HCEC 1CT (cell line): ENCODE measurements at places on chromosomes 2 and 18.
A peak's percentile ranks its signal among the peaks of the same experiment; 100 is the strongest.

DNA sequence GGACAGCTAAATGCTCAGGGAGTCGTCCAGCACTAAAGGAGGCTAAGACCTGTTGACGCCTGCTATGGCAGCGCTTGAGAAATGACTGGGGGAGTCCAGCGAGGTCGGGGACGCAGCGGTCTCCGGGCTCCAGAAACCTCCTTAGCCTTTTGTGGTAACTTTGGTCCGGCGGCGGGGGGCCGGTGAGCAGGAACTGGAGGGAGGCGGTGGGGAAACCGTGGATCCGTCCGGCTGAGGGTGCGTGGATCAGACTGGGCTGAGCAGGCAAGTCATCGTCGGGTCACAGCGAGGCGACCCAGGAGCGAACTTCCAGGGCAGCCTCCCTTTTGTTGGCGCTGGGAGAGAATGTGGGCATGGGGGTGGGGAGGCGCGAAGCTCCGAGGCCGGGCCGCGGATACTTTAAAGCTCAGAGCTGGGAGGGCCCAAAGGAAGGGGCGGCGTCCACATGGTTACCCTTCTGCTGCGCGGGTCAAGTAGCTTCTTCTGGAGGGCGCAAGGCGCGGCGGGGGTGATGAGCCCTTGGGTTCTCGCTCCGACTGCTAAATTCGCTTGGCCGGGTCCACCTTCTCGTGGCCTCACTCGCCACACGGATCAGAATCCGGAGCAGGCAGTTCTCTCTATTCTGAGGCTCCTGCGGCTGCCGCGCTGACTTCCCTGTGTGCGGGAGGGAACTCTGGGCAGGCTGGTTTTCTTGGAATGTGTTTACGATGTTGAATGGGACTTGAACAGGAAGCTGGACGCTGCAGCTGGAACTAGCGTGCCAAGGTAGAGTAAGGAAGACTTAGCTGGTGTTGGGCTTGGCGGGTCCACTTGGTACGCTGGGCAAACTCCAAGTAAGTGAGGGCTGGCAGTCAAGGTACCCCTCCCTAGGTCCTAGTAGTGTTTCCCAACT, 920 bp downstream of the GULP1 start:
- DNase-seq, result peak; percentile 89

DNA sequence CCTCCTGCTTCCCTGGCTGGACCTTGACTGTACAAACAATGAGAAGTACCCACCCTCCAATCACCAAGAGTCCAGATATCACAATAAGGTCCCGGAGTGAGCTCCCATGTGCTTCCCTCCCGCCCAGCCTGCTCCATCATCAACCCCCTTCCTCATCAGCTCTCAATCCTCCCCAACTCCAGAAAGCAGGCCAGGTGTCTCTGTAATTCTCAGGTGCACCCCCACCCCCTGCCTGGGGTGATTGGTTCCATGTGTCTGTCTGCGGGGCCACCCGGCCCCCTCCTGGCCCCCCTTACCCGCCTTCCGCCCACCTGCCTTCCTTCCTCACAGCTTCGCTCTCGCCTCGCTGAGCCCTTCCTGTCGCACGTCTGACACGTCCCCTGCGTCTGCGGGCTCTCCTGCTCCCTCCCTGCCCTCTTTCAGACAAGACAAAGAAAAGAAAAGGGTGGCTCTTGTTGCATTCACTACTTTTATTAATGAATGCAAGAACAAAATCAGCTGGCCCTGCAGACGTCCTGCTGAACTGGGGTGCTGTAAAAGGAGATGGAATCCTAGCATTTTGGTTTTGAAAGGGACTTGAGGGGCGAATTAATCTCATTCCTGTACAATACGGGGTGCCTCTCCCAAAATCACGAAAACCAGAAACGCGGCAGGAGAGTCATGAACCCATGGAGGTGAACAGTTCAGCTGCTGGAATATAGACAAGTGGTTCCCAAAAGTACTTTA, 26.5 kb upstream of the IGFBP2 start:
- no peak for DNase-seq

DNA sequence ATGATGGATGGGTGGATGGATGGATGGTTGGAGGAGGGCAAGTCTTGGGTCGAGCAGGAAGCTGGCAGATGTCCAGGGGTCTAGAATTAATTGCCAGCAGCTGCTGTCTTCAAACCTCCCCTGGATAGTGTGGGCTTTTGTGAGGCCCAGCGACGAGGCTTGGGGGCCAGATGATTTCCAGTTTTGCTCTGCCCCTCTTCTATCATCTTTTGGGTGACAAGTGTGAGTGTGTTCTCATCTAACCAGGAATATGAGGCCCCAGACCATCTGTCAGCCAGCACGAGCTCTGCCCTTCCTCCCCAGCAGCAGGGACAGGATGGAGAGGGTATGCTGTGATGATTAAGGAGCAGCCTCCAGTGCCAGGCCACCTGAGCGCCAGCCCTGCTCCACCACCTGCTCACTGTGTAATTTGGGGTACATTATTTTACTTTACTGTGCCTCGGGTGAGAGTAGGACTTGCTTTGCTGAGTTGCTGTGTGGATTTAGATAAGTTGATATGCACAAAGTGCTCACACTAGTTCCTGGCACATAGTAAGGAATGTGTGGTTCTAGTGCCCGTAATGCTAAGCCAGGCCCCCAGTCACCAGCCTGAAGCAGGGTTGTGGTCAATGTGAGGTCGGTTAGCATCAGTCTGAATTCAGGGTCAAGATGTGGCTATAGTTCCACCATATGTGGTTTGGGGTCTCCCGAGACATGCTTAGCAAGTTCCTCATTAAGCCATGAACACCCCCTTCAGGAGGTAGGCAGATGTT, 251.1 kb downstream of the CYP26B1 start:
- DNase-seq, result no peak

DNA sequence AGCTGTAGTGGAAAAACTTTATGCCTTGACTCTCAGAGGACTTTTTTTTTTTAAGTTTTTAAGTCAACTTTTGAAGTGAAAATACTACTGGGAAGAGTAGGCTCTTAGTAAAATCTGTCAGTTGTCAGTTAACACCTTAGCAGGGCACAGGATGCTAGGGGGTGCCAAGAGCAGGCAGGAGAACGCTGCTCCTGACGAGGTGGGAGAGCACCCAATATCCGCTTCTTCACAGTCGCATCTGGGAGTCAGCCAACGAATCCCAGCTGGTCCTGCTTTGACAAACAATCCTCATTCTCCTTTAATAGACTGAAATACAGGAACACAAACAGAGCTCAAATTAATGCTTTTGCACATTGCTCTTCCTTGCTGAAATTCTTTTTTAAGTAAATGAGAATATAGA, 709.5 kb upstream of the ACVR2A start:
- DNase-seq, result no peak

DNA sequence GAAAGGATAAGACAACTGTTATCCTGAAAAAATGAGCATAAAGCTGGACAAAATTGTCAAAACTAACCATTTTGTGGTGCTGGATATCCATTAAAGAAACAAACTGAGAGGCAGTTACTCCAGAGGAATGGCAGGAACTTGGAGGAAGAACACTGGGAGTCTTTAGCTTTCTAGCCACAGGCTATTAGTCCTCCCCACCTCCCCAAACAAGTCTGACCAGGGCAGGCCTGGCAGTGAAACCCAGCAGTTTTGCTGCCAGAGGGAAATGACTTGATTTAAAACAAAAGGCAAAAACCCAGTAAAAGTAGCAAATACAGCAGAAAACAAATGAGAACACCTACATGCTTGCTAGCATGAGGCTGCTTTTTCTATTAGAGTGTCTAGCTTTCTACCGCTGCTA, 34.9 kb downstream of the OSBPL1A start:
- no peak for DNase-seq

- DNase-seq, result peak; percentile 64
Measured at GRCh38 chr18:63741769-63742168, 33.4 kb upstream of the SERPINB7 start.

DNA sequence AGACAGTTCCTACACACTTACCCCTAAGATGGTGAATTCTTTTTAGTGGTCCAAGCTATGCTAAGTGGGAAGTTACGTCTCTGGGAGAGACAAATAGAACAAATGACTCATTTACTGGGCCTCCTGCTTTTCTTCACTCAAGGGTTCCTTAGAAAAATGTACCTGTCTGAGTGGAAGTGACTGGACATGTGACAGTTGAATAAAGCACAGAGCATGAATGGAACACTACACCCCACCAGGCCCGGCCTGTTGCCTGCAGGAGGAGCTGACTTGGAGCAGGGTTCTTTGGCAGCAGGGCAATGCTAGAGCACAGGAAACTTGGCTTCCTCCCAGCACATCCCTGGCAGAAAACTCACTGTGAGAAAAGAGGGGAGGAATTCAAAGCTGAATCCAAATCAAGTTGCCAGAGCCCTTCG, 451.0 kb upstream of the SETBP1 start:
- no peak for DNase-seq

- DNase-seq, result no peak
Measured at GRCh38 chr2:9725106-9725505, 94.3 kb upstream of the YWHAQ start.

DNA sequence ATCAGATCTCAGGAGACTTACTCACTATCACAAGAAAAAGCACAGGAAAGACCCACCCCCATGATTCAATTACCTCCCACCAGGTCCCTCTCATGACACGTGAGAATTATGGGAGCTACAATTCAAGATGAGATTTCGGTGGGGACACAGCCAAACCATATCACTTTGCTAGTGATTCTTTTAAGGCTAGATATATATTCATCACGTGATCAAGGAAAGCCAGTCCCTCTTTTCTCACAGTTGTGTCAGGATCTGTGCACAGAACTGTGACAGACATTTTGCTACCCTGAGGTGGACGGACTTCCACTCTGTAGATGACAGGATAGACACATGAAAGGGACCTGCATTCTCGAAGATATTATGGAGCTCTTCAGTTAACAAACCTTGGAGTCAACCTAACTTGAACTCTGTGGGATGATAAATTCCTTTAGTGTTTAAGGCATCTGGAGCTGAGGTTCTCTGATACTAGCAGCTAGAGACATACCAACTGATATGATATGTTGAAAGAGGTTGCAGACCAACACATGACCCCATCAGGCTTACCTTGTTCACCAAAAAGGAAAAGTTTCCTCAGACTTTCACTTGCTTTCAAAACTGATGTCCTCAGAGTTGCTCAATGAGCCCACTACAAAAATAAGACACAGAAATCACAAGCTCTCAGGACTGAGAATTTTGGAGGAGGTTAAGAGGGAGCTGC, 66.3 kb upstream of the SCG2 start:
- peak; percentile 53 for DNase-seq

GRCh38 chr2:64251497-64252250, 107.5 kb upstream of the PELI1 start:
- DNase-seq, result no peak
